Right ventricle myocardium inferior (tissue), 1 donor: ENCODE measurements at places on chromosomes 5 and 9. TPM values are rescaled to one million over a fixed set of nuclear protein-coding genes. Genes with fewer than 3 reads are reported as not detected.

GRCh38 chr9:129994882-129995281 is 48.1 kb downstream of the FNBP1 start:
- no peak for DNase-seq

GRCh38 chr5:106454050-106454449 is 1216.7 kb downstream of the EFNA5 start:
- no peak for DNase-seq

- DNase-seq = no peak
Measured at GRCh38 chr5:16926417-16926816, 9.7 kb downstream of the MYO10 start.

DNA sequence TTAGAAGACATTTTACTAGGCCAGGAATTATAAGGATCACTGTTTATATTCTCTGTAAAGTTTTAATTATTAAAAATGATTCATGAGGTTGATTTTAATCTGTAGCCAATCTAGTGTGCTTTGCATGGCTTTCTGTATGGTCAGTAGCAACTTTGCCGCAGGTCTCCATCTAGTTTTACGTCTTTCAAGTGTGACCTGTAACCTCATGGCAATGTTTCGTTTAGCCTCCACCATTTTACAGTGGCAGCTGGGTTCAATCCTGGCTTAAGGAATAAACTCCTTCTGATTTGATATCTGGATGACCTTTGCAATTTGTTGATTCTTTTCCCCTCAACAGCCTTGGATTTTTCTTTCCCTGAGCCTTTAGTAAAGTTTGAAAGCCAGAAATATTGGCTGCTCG is 434.5 kb upstream of the CDH9 start:
- DNase-seq = no peak

- DNase-seq = no peak
Measured at GRCh38 chr5:94402096-94402495, 216.3 kb downstream of the KIAA0825 start.

DNA sequence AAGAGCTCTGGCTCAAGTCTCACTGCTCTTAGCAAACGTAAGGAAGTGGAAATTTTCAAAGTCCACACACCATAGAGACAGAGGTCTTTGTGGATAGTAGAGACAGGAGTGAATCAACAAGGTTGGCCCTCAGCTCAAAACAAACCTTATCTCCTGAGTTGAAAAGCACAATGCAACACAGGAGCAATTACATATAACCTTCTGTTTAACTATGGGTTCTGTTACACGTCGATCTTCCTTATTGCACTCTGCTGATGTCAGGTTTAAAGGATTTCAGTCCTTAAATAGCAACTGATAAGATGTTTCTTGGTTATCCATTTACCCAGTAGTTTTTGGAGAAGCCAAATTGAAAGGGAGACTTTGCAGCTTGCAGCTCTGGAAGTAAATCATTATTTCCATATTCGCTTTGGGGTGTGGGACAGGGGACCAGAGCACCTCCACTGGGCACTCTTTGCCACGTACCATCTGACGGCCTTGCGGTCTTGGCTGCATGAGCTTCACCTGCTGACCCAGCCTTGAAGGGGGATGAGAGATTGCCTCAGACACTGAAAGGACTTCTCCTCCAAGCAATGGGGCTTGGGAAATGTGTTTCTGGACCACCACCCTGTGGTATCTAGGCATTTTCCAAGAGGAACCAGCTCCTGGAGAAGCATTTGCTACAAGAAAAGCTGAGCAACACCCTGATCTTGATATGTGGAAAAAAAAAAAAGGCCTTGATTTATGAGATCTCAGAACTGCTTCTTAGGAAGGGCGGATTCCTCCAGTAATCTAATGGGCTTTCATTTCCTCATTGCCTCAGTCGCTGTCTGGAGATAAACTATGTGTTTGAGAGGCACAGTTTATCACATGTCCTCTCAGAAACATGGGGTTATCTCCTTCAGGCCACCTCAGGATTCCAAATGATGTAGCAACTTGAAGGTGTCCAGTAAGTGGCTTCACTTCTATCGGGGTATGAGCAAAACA is 56.2 kb upstream of the ZNF622 start:
- DNase-seq = no peak

- DNase-seq = no peak
Measured at GRCh38 chr5:169876386-169876785, 103.9 kb downstream of the INSYN2B start.

GRCh38 chr5:20331826-20332225 is 343.8 kb upstream of the CDH18 start:
- DNase-seq = no peak

GRCh38 chr5:172003746-172004145 is 2.7 kb downstream of the FBXW11 start:
- DNase-seq = no peak

- no peak for DNase-seq
Measured at GRCh38 chr5:103706939-103707682, 144.5 kb upstream of the NUDT12 start.

DNA sequence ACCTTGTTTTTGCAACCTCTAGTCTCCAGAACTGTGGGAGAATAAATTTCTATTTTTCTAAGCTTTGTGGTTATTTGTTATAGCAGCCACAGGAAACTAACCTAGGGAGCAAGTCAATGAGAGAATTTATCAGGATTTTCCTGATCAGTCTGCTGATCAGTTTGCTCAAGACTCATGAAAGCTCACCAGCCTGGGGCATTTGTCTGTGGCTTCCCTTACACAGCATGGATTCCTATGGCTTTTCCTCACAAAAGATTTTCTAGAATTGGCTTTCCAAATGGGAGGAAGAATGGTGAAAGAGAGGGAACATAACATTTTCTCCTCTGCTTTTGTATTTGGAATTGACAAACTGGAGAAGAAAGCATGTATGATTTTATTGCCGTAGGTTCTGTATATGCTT is 20.2 kb downstream of the ARRDC3 start:
- no peak for DNase-seq

GRCh38 chr9:23361096-23361495 is 464.9 kb downstream of the ELAVL2 start:
- no peak for DNase-seq

- peak; percentile 97 for DNase-seq
Measured at GRCh38 chr5:111512375-111513130, at the start of gene STARD4. STARD4 (minus strand) TSS chr5:111512535; CDS start chr5:111507433, 5,102 bp downstream.

DNA sequence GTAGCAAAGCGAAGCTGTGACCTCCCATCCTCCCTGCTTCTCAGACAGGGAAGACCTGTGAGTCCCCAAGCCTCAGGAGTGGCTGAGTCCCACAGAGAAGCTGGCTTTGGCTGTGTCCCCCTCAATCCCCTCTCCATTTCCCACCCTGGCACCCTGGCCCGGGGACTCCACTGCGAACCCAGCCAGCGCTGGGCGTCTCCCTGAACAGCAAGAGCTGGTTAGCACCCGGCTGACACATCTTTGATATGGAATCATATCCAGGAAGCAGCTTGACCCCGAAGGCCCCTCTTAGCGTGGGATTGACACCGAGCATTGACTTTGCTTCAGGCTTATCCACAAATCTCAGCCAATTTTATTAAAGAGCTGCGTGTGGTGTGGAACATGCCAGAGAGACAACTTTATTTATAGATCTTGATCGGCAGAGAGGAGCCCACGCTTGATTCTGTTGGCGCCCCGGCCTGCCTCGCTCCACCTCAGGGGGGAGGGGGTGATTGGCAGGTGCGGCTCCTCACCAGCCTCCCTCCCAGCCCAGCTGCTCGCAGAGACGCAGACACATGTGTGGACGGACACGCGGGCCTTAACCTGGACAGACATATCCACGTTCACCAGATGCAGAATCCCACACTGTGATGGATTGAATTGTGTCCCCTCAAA is 120.7 kb upstream of the MVB12B start:
- DNase-seq = no peak

DNA sequence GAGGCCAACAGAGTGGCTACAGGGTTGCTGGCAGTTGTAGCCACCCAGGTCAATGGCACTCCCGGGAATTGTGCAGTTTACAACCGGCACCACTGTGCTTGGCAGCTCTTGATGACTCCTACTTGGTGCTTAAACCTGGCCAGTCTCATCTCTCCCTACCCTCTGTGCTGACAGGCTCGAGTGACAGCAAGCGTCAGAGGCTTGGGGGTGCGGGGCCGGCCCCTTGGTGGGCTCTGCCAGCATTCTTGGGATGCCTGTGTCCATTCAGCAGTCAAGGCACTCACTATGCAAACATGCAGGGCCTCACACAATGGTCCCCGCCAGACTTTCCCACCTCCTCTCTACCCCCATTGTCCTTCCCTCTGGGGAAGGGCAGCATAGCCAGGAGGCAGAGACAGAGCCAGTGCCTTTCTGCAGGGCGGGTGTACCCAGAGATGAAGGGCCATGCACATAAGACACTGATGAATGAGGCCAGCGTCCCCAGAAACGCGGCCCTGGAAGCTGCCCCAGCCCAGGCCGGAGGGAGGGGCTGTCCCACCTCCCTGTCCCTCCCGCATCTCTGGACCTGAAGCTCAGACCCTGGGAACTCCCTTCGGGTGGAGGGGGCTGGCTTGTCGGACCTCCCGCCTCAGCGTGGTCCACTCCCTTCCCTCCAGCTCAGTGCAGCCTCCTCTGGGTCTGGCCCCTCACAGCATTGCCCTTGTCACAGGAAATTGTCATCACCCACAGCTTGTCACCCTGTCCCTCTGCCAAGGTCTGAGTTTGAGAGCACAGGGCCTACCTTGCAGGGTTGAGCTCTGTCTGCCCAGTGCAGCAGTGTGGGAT is 26.4 kb upstream of the NOTCH1 start:
- peak; percentile 75 for DNase-seq

DNA sequence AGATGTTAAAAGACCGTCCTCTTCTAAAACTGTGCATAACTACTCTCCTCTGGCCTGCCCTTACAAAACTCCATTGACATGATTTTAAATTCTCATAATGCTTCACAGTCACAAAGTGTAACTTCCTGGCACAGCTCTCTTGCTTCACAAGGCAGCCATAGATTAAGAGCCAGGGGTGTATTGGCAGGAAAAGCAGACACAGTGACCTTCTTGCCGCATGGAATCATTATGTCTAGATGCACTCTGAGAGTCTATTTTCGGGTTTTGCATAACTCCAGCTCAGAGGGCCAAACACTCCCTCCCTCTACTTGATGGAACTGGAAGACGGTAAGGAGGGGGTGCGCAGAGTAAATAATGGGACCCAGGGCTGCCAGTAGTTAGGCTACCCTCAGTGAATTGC is 110.1 kb downstream of the MARCHF3 start:
- no peak for DNase-seq

The PDE6A gene
- 0.05 TPM for total RNA-seq

The IGFBPL1 gene
- not detected for total RNA-seq

The SPATA31E1 gene
- total RNA-seq = not detected

The ADAMTSL2 gene
- total RNA-seq = 9.5 TPM

The IL5 gene
- not detected for total RNA-seq

The CLIC3 gene
- total RNA-seq = 1.1 TPM

The AGPAT2 gene
- 57.9 TPM for total RNA-seq

The PROP1 gene
- not detected for total RNA-seq

The DCANP1 gene
- total RNA-seq = not detected

The SLC34A1 gene
- total RNA-seq = not detected

The OR1K1 gene
- not detected for total RNA-seq

The STXBP1 gene
- total RNA-seq = 51.5 TPM
